ENCODE measurements at places on chromosomes 3 and 15.

DNA sequence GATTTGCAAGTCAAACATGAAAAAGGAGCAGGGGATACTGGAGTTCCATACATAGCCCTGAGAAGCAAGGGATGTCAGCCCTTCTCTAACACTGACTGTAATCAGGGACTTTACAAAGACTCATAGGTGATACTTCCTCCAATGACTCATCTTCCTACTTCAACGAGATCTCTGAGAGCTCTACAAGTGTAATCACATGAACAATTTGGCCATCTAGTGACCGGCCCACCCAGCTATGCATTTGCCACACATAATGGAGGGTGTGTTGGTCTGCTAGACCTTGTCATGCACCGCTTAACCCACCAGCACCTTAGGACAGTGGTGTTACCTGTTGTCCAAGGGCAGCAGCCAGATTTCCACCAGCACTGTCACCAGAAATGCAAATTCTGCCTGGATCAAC lies 75.3 kb downstream of the NCEH1 start:
- no peak for DNase-seq

DNA sequence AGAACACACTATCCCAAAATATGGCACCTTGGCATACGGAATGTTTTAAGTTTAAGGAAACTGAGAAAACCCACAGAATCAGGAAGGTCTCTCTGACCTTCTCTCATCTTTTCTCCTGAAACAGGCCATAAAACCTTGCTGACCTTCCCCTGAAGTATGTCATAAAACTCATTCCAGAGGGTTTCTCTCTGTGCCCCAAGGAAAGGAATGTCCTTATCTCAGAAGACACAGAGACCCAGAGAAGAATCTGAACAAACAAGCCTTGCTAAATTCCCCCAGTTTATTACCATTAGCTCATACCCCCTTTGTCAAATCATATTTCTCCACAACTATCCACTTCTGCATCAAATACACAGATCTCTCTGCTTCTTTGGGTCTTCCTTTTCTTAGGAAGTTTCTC lies 603.1 kb downstream of the MCTP2 start:
- DNase-seq = no peak

DNA sequence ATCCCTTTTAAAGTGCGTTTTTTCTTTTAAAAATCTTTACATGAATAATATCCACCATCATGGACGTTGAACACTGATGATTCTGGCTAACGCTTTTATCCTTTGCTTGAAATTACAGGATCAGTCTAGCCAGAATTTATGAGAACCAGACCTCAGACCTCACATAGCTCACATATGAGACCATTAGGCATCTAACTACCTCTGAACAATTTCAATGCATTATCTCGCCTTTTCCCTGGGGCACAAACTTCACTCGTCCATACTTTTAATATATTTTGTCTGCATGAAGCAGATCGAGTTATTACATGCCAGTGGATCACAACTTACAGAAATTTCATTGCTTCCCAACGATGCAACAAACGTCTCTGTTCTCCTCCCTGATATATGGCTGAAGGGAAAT lies 105.6 kb downstream of the MEIS2 start:
- no peak for DNase-seq

GRCh38 chr3:179376474-179376873 lies 29.0 kb downstream of the MFN1 start:
- no peak for DNase-seq

DNA sequence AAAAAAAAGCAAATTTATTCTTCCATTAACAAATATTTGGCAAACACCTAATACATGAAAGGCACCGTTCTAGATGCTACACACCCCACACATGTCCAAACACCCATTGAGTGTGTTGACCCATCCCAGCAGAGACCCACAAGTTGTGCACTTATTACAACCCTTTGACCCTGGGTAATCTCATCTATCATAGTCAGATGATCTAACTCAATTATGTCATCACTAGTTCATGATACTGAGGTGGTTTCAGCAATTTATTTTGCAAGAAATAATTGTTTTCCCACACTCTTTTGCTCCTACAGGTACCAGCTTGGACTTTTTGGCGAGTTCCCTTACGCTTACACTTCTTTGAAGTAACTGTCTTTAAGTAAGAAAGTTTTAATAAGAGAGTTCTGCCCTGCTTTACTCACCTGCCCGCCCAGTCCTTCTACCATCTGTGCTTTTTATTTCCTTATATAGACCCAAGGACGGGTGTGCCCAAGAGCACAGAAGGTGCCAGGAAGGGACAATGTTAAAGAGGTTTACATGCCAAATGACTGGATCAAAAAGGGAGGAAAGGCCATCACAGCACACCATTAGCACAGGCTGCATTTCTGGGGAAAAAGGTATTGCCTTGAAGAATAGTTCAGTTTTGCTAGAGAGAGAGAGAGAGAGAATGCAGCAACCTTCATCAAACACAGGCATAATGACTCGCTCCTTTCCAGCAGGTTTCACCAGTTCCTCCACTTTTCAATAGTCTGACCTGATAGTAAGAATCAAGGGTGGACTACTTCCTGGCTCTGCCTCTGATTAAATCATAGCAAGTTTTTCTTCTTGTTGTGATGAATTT lies 54.5 kb upstream of the ATP11B start:
- no peak for DNase-seq

GRCh38 chr15:39269821-39270220 lies 311.1 kb upstream of the THBS1 start:
- DNase-seq = no peak

Measured in left ventricle myocardium superior (tissue), 1 donor.